Thymus (tissue), 14 donors: ENCODE measurements at places on chromosomes 12 and 14. TPM values are rescaled to one million over a fixed set of nuclear protein-coding genes. Genes with fewer than 3 reads are reported as not detected.

The ACOT6 gene
- 0.05 TPM for polyA plus RNA-seq

The RNASE9 gene
- 0.02 TPM for polyA plus RNA-seq

The PPP1R36 gene
- polyA plus RNA-seq = 0.80 TPM

The KLRF1 gene
- polyA plus RNA-seq = 3.3 TPM

The TMEM121 gene
- 2.1 TPM for polyA plus RNA-seq

The NKX2-1 gene
- polyA plus RNA-seq = 0.02 TPM

The REM2 gene
- polyA plus RNA-seq = 3.2 TPM
